IPS DF 6.9 (cell line): ENCODE measurements at places on chromosomes 13 and 19.

DNA sequence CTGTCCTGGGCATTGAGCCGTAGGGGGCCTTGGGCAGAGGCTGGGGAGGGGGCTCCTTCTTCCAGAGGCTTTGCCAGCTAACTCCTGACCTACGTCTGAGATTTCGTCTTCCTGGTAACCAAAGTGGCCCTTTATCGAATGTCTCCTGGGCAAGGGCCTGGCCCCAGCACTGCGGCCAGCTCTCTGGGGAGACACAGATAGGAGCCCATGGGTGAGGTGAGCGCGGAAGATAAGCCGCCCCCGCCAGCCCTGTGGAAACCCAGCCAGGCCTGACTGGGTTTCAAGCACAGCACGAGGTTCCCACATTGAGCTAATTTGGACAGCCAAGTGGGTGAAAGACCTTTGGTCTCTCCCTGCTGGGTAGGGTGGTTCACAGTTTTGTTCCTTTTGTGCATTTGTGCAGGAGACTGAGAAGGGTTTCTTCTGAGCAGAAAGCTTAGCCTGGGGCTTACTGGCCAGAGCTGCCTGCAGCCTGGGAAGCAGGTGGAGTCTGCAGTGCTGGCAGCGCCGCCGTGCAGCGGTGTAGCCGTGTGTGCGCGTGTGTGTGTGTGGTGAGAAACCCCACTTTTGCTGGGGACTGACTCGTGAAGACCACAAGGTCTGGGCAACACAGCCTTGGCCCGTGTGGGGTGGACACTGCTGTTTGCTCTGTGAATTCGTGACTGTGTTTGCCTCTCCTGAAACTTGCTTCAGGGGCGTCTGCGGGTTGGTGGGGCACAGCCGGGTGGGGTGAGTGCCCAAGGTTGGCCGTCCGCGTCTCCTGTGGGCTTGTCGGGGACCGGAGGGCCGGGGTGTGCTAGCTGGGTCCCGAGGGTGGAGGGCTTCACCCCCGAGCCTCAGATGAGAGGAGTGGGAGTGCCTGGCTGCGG, 2.5 kb downstream of the BSG start:
- no peak overlapping the region for H3K27ac ChIP-seq
- H3K27me3 ChIP-seq: no peaks in the 10 kb centered on the region

DNA sequence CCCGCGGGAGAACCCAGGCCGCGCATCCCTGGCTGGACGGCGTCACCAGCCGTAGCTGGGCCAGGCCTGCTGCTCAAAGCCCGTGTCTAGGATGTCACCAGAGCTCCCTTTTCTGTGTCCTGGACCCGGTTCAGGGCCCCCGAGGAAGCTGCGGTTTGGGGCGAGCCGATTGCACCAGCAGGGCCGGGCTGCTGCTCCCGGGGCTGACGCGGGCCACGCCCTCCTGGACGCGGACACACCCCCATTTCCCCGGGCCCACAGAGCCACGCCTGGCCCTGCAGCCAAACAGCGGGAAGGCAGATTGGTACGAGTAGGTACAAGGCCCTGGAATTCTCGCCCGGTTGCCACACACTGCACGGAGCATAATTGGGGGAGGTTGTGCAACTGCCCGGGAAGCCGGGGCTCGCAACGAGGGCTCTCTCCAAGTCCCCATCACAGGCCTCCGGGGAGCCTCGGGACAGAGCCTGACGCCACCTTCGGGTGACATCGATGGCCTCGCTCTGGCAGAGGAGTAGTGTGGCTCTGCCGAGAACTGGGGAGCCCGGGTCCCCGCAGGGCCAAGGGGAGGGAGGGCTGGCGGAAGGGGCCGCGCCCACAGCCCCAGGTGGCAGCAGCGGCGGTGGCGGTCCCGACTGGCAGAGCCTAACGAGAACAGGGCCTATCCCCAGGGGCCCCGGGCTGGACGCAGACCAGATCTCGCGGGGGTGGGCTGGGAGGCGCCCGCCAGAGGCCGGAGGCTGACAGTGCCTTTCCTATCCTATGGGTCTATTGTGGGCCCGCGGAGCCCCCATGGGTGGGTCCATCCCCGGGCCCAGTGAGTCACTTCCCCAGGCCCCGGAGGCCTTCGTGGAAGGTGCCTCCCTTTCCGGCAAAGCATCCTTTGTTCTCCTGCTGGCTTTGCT, 23.5 kb downstream of the KCTD15 start:
- no peak overlapping the region for H3K27ac ChIP-seq
- peaks cover 3% of the 10 kb centered on the region for H3K4me1 ChIP-seq

- DNase-seq: no peak
- H3K27ac ChIP-seq: no peak overlapping the region
- H3K4me3 ChIP-seq: no peak overlapping the region
These were observed 15.5 kb upstream of the SIGLEC11 start for GRCh38 chr19:49976496-49976895.

- DNase-seq: no peak
- H3K27ac ChIP-seq: no peak overlapping the region
- no peaks in the 10 kb centered on the region for H3K27me3 ChIP-seq
- peaks cover 2% of the 10 kb centered on the region; the same call in 1 of the 2 replicates for H3K4me1 ChIP-seq
- H3K4me3 ChIP-seq: no peak overlapping the region
These were observed 2.5 kb downstream of the NAPA start for GRCh38 chr19:47512183-47512947.

- peak overlapping the region; percentile 23; the same call in 1 of the 2 replicates for H3K4me3 ChIP-seq
- no peaks in the 10 kb centered on the region for H3K36me3 ChIP-seq
- no peaks in the 10 kb centered on the region for H3K27me3 ChIP-seq
- H3K4me1 ChIP-seq: no peaks in the 10 kb centered on the region
These were observed 30.2 kb upstream of the EVI5L start for GRCh38 chr19:7799640-7800355.

DNA sequence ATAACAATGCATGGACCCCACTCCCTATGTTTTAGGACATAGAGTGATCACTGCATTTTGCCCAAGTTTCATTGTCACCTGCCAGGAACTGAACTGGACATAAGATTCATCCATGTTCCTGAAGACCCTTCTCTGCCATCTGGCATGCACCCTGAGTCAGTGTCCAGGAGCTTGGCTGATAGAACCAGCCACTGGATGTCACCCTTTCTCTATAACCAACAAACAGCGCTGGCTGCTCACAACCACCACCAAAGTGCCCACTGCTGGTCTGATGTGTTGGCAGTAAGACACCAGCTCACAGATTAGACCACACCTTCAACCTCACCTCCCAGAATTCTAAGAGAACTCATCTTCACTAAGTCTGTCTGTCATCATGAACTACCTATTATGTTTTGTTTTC, 333.4 kb downstream of the ITGBL1 start:
- DNase-seq: peak; percentile 54
- H3K36me3 ChIP-seq: no peaks in the 10 kb centered on the region
- no peak overlapping the region for H3K4me3 ChIP-seq
- no peaks in the 10 kb centered on the region for H3K4me1 ChIP-seq
- no peaks in the 10 kb centered on the region for H3K27me3 ChIP-seq

DNA sequence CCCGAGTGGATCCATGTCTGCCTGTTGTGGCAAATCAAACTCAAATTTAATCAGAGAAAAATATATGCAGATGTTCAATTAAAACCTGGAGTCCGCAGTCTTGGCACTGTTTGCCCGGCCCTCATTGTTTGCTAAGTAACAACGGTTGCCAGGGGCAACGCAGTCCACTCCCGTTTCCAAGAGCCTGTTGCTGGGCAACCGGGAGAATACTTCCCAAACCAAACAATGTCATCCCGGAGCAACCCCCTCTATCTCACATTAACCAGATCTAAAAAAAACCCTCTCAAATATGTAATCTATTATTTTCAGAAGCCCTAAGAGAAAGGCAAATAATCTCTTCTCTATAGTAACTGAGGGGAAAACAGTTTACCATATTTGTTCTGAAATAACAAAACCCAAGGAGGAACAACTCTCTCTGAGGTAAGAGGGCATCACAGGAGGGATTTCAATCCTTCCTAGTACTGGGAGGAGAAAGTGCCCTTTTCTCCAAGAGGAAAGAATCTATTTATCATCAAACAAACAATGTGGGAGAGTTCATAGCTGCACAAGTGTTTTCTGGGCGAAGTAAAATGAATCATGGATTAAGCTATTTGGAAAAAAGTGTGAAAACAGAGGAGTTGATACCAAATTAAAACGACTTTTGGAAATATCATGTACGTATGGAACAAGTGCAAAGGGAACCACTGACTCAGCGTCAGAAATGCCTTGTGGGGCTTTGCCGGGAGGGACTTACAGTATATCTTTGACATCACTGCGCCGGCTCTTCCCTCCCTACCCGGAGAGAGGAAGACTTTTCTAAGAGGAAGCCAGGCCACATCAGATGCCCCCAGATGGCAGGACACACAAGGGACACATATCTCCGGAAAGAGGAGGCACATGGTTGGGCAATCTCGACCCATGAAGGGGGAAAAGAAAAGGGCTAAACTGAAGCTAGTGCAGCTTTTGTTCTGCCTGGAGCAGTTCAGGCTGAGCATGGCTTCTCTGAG, 43.3 kb downstream of the RFX2 start:
- H3K36me3 ChIP-seq: no peaks in the 10 kb centered on the region
- H3K4me1 ChIP-seq: peaks cover 4% of the 10 kb centered on the region; the same call in 1 of the 2 replicates

GRCh38 chr19:805166-805551, 7.9 kb downstream of the PTBP1 start:
- DNase-seq: no peak
- no peaks in the 10 kb centered on the region for H3K27me3 ChIP-seq
- H3K27ac ChIP-seq: no peak overlapping the region
- H3K4me1 ChIP-seq: peaks cover 7% of the 10 kb centered on the region
- peaks cover 79% of the 10 kb centered on the region for H3K36me3 ChIP-seq
- no peak overlapping the region for H3K4me3 ChIP-seq

DNA sequence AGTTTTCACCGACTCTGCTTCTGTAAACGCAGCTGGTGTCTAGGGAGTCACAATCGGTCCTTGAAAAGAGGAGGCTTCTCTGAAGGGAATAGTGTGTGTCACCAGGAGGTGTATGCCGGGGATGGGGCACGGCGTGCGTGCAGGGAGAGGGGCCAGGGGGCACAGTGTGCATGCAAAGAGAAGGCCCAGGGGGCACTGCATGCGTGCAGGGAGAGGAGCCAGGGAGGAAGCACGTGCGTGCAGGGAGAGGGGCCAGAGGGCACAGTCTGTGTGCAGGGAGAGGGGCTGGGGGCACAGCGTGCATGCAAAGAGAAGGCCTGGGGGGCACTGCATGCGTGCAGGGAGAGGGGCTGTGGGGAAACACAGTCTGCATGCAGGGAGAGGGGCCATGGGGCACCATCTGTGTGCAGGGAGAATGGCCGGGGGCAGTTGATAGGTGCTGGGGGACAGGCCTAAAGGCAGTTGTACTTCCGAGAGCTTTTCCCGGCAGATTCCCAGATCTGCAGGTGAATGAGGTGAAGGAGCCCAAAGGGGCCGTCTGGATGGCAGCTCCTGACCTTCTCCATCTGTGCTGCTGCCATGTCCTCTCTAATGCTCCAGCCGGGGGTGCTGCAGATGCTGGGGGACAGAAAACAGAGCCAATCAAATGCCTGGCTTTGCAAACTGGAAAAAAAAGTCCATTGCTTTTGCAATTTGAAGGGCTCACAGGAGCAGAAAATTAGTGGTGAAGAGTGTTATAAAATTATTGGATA, 36.4 kb downstream of the ATP11A start:
- H3K27me3 ChIP-seq: no peaks in the 10 kb centered on the region
- H3K4me1 ChIP-seq: peaks cover 12% of the 10 kb centered on the region
- no peak overlapping the region for H3K27ac ChIP-seq
- H3K4me3 ChIP-seq: no peak overlapping the region
- no peaks in the 10 kb centered on the region; the same call in 1 of the 2 replicates for H3K36me3 ChIP-seq
- DNase-seq: no peak

DNA sequence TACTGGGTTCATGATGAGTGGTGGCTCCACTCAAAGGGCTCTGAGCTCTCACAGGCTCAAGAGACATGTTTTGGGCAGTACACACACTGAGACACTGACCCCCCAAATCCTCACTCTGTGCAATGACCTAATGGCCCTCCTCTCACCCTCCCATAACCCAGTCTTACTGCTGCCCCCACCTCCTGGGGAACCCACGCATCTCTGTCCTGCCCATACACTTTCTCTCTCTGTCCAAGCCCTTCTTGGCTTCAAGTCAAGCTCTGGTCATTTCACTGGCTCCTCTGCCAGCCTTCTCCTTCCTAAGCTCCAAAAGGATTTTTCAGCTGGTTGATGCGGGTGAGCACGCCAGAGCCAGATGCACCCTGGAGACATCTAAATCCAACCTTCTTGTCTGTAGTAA, 187.9 kb upstream of the TSHZ3 start:
- H3K27ac ChIP-seq: no peak overlapping the region
- H3K36me3 ChIP-seq: no peaks in the 10 kb centered on the region
- H3K4me1 ChIP-seq: no peaks in the 10 kb centered on the region
- H3K4me3 ChIP-seq: no peak overlapping the region
- no peak for DNase-seq
- no peaks in the 10 kb centered on the region for H3K27me3 ChIP-seq

GRCh38 chr19:7098701-7099596, 29.4 kb downstream of the ZNF557 start:
- no peaks in the 10 kb centered on the region; the same call in 1 of the 2 replicates for H3K36me3 ChIP-seq
- H3K27ac ChIP-seq: no peak overlapping the region
- DNase-seq: peak; percentile 67
- peak overlapping the region; percentile 35; the same call in 1 of the 2 replicates for H3K4me3 ChIP-seq
- no peaks in the 10 kb centered on the region for H3K4me1 ChIP-seq
- H3K27me3 ChIP-seq: no peaks in the 10 kb centered on the region

GRCh38 chr19:50649433-50650391, at the start of gene C19orf81:
Gene C19orf81 (plus strand): TSS chr19:50649445. CDS start chr19:50649445, 0 bp downstream.
- DNase-seq: no peak
- H3K4me1 ChIP-seq: no peaks in the 10 kb centered on the region

- H3K27me3 ChIP-seq: no peaks in the 10 kb centered on the region
- no peak overlapping the region for H3K4me3 ChIP-seq
- no peak overlapping the region for H3K27ac ChIP-seq
- H3K36me3 ChIP-seq: no peaks in the 10 kb centered on the region
These were observed 154.7 kb upstream of the LSM14A start for GRCh38 chr19:34017601-34018000.

DNA sequence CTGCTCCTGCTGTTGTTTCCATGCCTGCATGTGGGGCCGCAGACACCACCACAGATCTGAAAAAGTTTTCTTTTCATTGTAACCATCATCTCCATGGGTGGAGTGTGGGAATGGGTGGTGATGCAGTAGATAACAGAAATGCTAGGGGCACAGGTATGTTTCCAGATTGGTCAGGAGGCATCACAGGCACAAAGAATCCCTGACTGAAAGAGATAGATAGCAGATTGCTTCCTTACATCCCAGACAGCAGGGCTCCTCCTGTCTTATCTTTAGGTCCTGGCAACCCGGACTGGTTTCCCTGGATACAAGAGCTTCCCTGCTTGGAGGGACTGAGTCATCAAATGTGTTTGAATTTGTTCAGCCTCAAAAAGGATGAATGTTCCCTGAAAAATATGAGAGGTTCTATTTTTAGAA, 1937.6 kb downstream of the PCDH9 start:
- H3K27ac ChIP-seq: no peak overlapping the region
- H3K27me3 ChIP-seq: no peaks in the 10 kb centered on the region
- DNase-seq: no peak
- no peaks in the 10 kb centered on the region; the same call in 1 of the 2 replicates for H3K4me1 ChIP-seq
